HFF-Myc (cell line): ENCODE measurements at places on chromosomes 11 and 22.

DNA sequence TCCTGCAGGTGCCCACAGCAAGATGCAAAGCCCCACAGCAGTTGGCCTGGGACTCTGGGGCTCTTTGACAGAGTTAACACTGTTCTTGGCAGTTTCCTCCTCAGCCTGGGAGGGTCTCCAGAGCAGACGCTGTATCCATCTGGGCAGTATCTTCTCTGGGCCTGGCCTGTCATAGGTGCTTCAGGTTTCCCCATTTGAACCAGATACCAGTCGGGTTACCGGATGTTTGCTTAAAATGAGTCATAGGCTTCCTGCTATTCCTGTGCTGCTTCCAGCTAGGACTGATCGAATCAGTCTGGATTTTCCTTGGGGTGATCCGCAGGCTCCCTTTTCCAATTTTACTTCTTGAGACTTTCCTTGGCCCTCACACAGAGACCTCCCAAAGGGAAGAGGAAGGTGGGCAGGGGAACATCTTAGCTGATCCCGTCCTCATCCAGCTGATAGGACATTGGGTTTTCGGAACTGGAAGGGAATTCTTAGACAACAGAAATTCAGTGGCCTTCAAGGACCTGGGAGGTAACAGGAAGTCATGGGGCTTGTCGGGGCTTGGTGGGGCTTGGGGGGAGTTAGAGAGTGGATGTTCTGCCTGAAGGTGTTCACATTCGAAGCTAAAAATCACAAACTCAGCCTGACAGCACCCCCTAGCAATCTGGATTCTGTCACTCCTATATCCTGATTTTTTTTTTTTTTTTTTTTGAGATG lies 2.4 kb upstream of the RANGAP1 start:
- DNase-seq, result peak; percentile 78

GRCh38 chr11:15361316-15361715 lies 246.6 kb downstream of the INSC start:
- no peak for DNase-seq

DNA sequence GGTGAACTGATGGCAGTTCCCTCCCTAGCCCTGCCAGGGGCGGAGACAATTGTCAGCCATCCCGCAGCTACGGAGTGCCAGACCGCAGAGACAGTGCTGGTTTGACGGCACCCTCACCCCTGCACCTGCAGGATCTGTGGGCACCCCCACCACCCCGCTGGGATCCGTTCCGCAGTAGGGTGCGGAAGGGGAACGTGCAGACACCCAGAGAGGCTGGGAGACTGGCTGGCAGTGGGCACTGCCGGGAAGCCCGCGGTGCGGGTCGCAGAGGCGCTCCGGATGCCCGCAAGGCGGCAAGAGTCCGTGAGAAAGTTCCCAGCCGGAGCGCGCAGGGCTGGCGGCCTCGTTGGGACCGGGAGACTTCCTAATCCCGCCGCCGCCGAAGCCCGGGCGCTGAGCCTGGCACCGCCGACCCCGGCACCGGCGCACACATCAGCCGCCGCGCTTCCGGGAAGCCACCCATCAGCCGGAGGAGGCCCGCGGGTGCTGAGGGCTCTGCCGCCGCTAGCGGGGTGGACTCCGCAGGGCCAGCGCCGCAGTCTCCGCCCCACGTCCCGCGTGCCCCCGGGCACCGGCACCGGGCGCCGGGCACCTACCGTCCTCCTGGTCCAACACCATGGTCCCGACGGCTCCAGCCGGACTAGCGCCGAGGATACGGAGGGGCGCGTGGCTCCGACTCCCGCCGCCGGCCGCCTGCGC lies 4.3 kb upstream of the LMO1 start:
- no peak for DNase-seq

- peak; percentile 42 for DNase-seq
Observed at GRCh38 chr11:40306938-40307548, 1152.4 kb downstream of the LRRC4C start.

DNA sequence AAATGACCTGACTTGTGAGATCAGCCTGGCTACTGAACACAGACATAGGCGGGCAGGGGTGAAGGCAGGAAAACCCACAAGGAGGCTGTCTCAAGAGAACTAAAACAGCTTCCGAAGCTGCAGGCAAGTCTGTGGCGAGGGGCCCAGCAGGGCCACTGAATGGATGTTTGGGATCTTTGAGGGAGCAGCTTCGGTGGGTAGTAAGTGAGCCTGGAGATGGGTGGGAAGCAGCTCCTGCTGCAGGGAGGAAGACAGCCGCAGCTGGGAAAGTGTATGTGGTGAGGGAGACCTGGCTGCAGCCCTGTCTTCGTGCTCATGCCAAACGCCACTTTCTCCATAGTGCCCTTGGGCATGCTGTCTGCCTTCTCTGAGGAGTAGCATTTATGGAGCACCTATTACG lies 3.4 kb downstream of the CCDC86 start:
- DNase-seq, result no peak

DNA sequence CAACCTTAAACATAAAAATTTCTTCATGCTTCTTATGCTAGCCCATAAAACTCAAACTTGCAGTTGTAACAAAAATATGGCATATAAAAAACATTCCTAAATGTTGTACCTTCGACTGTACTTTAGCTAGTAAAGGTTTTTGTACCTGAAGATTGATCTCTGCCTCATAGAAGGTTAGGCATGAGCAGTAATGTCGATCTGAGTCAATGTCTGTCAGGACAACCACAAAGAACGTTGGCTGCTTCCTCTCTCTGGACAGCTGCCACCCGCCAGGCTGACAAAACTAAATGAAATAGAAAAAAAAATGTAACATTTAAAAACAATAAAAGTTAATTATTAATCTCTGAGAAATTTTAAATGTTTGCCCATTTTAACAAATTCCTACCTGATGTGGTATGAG lies 251.3 kb downstream of the SBF2 start:
- DNase-seq, result no peak

- no peak for DNase-seq
Observed at GRCh38 chr11:8988329-8989234, 15.2 kb downstream of the NRIP3 start.

DNA sequence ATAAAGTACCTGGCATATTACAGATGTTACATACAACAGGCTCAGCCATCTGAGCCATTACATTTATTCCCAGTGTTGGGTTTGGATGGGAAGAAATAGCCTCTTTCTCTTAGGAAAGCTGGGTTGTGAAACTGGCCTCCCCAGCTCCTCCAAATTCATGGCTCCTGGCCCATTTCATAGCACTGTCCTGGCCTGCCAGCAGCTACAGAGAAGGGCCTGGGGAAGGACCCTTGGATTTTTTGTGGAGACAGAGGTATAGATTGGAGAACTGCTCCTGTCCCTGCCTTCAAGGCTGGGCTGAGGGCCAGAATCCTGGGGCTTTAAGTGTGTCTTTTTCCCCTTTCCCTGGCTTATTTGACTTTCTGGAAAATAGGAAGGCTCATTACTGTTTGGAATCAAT lies 18.0 kb downstream of the PKNOX2 start:
- no peak for DNase-seq

DNA sequence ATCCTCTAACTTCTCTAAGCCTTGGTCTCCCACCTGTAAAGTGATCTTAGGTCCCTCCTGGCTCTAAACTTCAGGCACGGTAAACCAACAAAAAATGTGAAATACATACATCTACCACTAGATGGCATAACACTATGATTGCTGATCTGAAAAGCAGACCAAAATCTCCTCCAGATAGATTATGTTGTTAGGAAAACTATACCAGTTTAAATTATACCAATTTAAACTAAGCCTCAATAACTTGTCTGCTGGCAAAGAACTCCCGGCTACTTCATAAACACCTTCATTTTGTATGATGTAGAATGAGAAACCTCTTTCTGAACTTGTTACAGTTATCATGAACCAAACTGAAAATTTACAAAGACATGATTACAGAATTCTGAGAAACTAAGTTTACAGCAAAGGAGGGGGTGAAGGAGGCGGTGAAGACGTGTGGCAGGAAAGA lies 85.9 kb downstream of the SBF2 start:
- peak; percentile 44 for DNase-seq

DNA sequence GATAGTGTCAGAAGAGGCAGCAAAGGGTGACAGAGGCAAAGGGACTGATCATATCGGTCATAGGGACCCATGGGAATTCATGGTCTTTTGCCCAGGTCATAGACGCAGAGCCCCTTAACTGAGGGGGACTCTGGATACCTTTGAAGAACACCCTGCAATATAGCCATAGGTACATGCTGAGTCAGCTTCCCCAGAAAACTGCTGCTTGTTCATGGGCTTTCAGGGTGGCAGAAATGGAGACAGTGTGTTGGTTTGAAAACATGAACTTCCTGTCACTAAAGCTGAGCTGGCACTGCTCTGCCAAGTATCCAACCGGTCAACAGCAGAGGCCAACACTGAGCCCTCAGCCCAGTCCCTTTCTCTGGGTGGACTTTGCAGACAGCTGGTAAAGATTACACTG lies 114.2 kb downstream of the EFCAB6 start:
- DNase-seq, result no peak

GRCh38 chr22:37483050-37483449 lies 3.1 kb downstream of the MFNG start:
- DNase-seq, result no peak

- no peak for DNase-seq
Observed at GRCh38 chr11:71063129-71063528, 189.2 kb downstream of the SHANK2 start.

GRCh38 chr11:45675646-45676045 lies 10.2 kb upstream of the CHST1 start:
- DNase-seq, result no peak

GRCh38 chr22:27800250-27801201 lies 1.0 kb downstream of the MN1 start:
- DNase-seq, result no peak

GRCh38 chr11:107157146-107157808 lies 139.0 kb upstream of the GUCY1A2 start:
- DNase-seq, result no peak

- no peak for DNase-seq
Observed at GRCh38 chr11:57103899-57104605, 77.7 kb upstream of the LRRC55 start.

GRCh38 chr11:116693102-116693570 lies 79.7 kb downstream of the BUD13 start:
- DNase-seq, result no peak

GRCh38 chr22:30010789-30011405 lies 69.4 kb upstream of the HORMAD2 start:
- no peak for DNase-seq

GRCh38 chr11:88552379-88553062 lies 215.0 kb upstream of the CTSC start:
- peak; percentile 47 for DNase-seq

- DNase-seq, result no peak
Observed at GRCh38 chr22:29268511-29269229, 602 bp downstream of the EWSR1 start.

- no peak for DNase-seq
Observed at GRCh38 chr11:12245091-12245490, 132.3 kb upstream of the PARVA start.

- DNase-seq, result no peak
Observed at GRCh38 chr11:127622686-127623085, 622.1 kb upstream of the KIRREL3 start.

- no peak for DNase-seq
Observed at GRCh38 chr11:35259529-35259928, 120.6 kb downstream of the CD44 start.

GRCh38 chr11:87832211-87832610 lies 343.0 kb downstream of the RAB38 start:
- no peak for DNase-seq

GRCh38 chr11:108218912-108219783 lies 3.3 kb downstream of the NPAT start:
- no peak for DNase-seq

DNA sequence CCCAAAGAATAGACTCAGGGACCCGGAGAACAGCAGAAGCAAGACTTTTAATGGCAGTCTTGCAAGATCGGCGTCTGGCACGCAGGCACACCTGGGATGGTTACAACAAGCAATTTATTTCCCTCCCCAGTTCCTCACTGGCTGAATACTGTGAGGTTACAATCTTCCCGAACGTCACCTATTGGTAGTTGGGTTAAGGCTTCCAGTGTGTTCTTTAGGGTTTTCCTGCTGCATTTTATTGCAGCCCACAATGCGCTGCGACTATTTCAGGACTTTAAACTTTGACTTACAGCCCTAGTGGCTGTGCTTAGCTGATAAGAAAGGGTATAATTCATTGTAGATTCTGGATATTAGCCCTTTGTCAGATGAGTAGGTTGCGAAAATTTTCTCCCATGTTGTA lies 11.5 kb upstream of the TRIM68 start:
- no peak for DNase-seq

DNA sequence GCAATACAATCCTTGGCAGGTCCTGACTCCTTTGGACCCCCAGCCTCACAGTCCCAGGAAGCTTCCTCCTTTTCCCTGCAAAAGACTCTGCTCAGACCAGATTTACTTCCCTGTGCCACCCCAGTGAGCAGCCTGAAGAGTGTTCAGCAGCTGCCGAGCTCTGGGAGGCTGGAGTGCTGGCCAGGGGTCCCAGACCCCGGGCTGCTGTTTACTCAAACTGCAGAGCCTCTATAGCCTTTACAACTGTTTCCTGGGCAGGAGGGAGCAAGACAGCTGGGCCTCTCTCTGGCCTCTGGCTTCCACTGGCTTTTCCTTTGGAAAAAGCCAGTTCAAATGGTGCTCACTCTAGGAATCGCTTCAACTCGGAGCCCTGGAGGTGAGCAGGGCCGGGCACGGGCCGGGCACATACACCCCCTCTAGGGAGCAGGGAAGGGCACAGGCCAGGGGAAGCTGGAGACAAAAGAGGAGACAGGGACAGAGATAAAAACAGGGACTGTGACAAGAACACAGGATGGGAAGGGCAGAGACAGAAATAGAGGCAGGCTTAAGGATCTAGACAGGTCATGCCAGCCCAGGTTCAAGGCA lies 932 bp downstream of the IRAG1 start:
- no peak for DNase-seq

DNA sequence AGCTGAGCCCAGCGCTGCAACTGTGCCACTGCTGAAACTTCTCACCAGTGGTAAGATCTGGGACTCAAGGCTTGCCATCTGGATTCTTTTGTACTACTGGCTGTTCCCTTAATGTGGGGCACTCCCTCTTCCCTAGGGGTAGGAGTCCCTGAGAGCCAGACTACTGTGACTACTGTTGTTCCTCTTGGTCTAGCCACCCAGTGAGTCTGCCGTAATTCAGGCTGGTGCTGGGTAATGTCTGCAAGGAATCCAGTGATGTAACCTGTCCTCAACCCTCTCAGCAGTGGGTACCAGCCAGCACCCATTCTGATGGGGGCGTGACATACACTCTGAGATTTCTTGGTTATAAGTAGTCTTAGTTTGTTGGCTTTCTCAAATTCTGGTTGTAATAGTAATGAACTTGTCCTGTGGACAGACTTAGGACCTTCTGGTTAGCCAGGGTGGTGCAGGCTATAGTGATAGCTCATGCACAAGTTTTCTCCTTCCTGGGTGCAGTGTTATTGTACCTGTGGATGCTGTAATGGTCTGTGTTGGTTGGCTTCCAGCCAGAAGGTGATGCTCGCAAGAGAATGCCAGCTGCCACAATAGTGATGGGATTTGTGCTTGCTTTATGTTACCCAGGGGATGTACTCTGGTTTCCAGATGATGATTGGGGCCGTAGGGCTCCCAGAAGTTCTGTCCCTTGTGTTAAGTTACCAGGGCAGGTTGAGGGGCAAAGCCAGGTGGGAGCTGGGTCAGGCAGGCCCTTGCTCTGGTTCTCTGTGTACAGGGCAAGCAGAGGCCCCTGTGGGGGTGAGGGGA lies 65.5 kb downstream of the ARHGAP42 start:
- DNase-seq, result no peak

GRCh38 chr11:89205378-89205777 lies 27.7 kb downstream of the TYR start:
- DNase-seq, result no peak
